ENCODE measurements at places on chromosomes 11 and 22. TPM values are rescaled to one million over a fixed set of nuclear protein-coding genes. Genes with fewer than 3 reads are reported as not detected.

DNA sequence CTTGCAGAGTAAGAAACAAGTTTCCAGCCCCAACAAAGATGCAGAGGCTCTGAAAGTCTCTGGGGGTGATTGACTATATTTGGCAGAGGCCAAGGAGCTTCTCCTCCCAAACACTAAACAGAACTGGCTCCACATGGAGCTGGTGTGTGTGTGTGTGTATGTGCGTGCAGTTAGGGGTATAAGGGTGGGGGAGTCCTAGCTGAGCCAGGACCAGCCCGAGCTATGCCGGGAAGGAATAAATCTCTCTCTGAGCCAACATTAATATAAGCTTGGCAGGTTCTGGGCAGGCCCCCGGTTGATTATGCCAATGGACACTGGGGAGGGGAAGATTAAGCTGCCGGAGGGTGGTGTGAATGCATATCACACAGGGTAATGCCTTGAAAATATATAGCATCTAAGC is 324.2 kb downstream of the MIAT start:
- DNase-seq, result no peak
- H3K4me3 ChIP-seq, result no peak overlapping the region
- peaks cover 4% of the 10 kb centered on the region for H3K27me3 ChIP-seq
- H3K36me3 ChIP-seq, result no peaks in the 10 kb centered on the region
- no peaks in the 10 kb centered on the region for H3K4me1 ChIP-seq
- no peak overlapping the region for H3K27ac ChIP-seq

DNA sequence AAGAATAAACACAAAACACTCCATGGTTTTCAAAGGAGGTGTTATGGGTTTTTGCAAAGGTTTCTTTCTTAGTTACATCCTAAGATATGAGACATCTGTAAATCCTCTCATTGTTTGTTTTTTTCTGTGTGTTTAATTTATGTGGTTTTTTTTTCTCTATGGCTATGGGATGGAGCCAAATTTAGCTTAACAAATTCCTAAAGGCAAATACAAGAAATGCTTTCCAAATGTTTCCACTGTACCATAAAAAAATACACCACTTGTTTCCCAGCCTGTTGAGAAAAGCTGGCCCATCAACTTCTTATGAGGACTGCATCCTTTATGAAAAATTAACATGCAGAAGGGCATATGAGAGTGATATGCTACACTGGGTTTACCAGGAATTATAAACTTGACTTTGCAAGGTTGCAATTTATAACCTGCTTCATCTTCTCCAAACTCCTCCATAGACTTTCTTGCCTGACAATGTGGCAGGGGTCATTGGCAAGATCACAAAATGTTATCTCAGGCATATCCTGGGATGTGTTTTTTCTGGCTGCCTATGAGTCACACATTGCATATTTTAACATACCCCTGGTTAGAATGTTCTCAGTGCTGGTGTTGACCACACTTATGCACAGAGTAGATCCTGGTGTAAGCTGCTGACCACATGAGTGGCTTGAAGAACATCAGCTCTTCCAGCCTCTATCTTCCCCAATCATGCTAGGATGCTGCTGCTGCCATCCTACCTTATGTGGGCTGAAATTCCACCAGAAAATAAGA is 137.6 kb upstream of the TTC12 start:
- H3K36me3 ChIP-seq, result no peaks in the 10 kb centered on the region
- peaks cover 15% of the 10 kb centered on the region for H3K27me3 ChIP-seq
- no peak overlapping the region for H3K27ac ChIP-seq
- no peaks in the 10 kb centered on the region for H3K4me1 ChIP-seq
- H3K4me3 ChIP-seq, result no peak overlapping the region

MPPED2 gene
- not detected for total RNA-seq

GRCh38 chr11:1453611-1454034 is 33.0 kb downstream of the MOB2 start:
- DNase-seq, result peak; percentile 83
- H3K36me3 ChIP-seq, result no peaks in the 10 kb centered on the region
